RWPE1 (cell line): ENCODE measurements at places on chromosomes 7 and 10.

DNA sequence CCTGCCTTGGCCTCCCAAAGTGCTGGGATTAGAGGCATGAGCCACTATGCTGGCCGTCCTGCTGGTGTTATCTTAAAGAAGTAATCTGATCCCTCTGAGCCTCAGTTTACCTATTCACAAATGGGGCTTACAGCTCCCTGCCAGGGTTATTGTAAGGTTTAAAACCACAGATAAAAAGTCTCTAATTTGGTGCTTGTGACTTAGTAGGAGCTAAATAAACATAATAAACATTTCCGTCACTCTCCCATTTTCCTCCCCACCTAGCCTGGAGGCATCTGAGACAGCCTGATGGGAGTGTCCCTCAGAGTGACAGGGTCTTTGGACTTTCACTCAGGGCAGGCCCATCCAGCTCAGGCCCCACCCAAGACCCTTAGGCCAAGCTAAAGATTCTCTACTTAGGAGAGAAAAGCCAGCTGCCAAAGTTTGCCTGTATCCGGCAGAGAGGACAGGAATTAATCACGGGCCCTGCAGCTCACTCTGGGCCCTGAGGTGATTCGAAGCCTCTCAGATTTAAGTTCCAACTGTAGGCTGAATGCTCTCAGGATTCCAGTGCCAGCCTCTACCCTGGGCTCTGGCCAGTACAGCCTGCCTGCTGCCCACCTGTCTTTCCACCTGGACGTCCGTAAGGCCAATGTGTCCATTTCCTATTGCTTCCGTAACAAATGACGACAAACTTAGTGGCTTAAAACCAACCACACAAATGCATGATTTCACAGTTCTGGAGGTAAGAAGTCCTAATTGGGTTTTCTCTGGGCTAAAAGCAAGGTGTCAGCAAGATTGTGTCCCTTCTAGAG is 21.8 kb upstream of the DUSP5 start:
- DNase-seq: no peak

DNA sequence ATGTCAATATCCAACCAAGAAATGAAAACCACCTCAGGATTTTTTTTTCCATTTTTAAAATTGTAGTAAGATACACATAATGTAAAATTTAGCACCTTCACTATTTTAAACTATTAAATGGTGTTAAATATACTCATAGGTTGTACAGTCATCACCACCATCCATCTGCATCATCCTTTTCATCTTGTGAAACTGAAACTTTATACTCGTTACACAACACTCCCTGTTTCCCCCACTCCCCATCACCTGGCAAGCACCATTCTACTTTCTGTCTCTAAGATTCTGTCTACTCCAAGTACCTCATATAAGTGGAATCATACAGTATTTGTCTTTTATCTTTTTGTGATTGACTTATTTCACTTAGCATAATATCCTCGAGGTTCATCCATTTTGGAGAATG is 335.2 kb upstream of the NPSR1 start:
- DNase-seq: no peak

GRCh38 chr10:44786286-44786850 is 124.8 kb upstream of the TMEM72 start:
- no peak for DNase-seq

GRCh38 chr7:53315981-53316380 is 280.5 kb downstream of the POM121L12 start:
- no peak for DNase-seq

- no peak for DNase-seq
Measured at GRCh38 chr10:3132036-3133025, 40.3 kb downstream of the PITRM1 start.

GRCh38 chr10:3471472-3471871 is 298.9 kb upstream of the PITRM1 start:
- DNase-seq: no peak

GRCh38 chr7:71982851-71983250 is 429.3 kb downstream of the CALN1 start:
- DNase-seq: no peak

- peak; percentile 91 for DNase-seq
Measured at GRCh38 chr10:96267234-96267705, 4.1 kb downstream of the BLNK start.

GRCh38 chr7:33770576-33770975 is 134.8 kb upstream of the BMPER start:
- DNase-seq: no peak

GRCh38 chr7:71145906-71146901 is 14.3 kb downstream of the GALNT17 start:
- DNase-seq: no peak

- no peak for DNase-seq
Measured at GRCh38 chr7:129083525-129083924, 28.6 kb upstream of the TNPO3 start.

DNA sequence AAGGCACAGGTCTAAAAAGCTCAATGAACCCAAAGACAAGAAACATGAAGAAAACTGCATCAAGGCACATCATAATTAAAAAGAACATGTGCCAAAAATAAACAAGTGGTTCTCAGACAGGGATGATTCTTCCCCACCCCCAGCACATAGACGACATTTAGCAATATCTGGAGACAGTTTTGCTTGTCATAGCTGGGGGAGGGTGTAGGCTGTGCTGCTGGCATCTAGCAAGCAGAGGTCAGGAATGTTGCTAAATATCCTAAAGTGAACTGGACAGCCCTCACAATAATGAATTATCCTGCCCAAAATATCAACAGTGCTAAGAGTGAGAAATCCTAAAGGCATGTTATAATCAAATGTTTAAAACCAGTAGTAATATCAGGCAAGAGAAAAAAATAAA is 122.6 kb downstream of the MICU1 start:
- DNase-seq: no peak

DNA sequence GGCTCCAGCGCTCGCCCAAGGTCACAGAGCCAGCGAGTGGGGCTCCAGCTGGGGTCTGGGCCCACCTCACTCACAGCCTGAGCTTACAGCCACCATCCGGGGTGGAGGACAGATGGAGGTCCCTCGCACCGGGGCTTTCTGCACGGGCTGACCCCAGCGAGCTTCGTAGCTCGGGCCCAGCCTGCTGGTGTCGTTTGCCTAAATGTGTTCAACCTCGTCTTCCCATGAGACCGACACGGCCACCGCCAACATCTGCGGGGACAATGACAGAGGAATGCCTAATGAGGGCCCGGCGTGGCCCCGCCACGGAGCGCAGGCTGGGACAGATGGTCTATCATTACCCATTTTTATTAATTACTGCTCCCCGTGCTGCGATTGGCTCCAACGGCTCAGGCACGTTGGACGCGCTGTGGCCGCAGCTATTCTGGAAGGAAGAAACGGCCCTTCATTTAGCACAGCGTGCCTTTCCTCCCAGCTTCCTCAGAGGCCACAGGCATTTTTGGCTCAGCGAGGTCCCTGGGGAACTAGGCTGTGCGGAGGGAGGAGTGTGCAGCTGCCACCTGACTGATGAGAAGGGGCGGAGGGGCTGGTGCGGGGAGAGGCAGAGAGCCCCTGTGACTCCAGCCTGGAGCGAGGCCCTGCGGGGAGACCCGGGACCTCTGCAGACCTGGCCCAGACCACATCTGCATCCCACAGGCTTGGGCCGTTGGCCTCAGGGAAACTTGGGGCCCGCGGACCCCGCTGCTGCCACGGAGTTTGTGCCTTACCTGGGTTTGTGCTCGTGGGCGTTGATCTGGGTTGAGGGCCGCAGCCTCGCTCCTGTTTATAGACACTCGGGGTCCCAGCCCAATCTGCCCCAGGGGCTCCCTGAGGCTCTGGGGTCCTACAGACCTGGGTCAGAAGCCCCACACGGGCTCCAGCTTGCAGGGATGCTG is 22.9 kb upstream of the ELFN1 start:
- no peak for DNase-seq

GRCh38 chr10:132563485-132564248 is 26.1 kb downstream of the INPP5A start:
- DNase-seq: no peak

DNA sequence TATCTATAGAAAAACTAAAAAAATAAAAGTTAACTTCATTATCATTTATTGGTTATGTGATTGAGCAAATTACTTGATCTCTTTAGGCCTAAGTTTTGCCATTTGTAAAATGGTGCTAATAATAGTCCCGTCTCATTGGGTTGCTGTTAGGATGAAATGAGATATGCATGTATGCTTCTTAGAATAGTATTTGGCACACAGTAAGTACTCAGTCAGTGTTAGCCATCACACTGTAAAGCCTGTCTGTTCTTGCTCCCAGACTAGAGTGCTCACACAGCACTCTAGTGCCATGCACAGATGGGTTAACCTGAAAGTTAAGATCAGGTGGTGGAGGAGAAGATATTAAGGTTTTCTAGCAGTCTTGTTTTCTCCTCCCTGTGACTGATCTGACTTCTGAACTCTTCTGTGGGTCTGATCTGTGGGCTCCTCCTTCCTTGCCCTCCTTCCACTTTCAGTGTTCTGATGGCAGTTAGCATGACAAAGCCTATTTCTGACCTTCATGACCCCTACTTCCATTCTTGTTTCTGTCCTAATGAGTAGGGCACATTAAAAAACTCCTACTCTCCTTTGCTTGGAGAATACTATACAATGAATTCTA is 167.5 kb downstream of the RNLS start:
- DNase-seq: no peak

DNA sequence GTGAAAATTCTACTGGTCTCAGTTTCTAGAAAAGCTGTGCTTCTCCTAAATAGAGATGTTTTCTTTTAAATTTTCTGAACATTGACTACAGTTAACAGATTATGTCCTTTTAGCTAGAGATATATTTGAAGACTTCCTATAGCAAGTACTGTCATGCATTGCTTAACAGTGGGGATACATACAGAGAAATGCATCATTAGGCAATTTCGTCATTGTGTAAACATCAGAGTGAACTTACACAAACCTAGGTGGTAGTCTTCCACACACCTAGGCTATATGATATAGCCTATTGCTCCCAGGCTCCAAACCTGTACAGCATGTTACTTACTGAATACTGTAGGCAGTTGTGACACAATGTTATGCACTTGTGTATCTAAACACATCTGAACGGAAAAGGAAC is 28.5 kb downstream of the PIK3CG start:
- DNase-seq: no peak

DNA sequence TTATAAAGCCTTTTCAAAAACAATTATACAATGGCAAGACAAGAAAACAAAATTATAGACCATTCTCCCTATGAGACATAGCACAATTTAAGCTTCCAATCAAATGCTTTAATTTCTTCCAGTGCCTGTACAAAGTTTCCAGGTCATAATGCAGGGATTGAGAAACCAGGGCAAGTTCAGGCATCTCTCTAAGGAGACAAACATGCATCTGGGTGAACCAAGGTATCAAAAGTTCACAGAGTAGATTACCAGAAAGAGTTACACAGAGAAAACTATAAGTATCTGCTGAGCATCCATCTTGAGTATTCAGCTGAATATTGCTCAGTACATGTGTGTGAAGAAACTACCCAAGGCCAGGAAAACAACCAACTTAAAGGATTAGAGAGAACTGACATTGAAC is 89.1 kb downstream of the COL28A1 start:
- DNase-seq: peak; percentile 77

DNA sequence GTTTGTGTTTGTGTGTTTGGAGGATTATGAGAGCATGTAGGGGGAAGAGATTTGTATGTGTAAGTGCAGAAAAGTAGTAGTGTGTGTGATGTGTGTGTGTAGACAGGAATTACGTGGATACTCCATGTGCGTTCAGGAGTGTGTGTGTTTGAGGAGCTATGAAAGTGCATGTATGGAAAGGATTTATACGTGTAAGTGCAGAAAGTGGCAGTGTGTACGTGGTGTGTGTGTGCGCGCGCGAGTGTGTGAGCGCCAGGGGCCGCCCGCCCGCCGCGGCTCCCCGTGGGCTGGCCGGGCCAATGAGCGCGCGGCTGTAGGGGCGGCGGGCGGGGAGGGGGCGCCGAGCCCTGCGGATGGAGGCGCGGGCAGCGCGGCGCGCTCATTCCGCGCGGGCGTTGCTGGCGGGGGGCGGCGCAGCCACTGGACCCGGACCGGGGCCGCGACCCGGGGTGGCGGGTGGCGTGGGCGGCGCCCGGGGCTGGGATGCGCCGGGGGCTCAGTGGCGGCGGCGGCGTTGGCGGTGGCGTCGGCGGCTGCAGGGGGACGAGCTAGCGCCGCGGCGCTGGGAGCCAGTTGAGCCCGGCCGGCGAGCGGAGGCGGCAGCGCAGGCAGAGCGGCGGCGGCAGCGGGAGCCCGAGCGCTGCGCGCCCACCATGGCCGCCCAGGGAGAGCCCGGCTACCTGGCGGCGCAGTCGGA is at the start of gene BICC1:
Gene BICC1 (plus strand): TSS at position 382 of the 697 bp plus-strand sequence. CDS start 272 bp downstream, at position 654.
- peak; percentile 25 for DNase-seq

DNA sequence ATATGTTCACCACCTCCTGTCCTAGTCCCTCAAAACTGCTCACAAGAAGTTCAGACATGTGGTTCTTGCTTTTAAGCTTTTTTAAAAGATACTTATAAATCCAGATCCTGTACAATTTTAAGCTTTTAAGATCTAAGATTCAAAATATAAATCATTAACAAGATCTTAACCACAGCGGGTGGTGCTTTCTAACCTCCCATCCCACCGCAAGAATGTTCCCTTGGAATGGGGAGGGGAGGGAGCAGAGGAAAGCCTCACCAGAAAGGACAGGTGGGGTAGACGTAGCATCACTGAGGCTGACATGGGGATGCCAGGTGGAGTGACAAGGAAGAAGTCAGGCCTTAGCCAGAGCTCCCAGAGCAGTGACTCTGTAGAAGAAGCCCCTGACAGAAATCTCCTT is 133.5 kb downstream of the C1GALT1 start:
- no peak for DNase-seq

GRCh38 chr10:19819419-19820033 is 3.3 kb downstream of the PLXDC2 start:
- DNase-seq: peak; percentile 64

- no peak for DNase-seq
Measured at GRCh38 chr10:80713398-80713928, 175.8 kb downstream of the SH2D4B start.

- DNase-seq: no peak
Measured at GRCh38 chr7:123271231-123271630, 71.5 kb upstream of the SLC13A1 start.

- DNase-seq: no peak
Measured at GRCh38 chr7:132118641-132119040, 457.6 kb downstream of the PLXNA4 start.

DNA sequence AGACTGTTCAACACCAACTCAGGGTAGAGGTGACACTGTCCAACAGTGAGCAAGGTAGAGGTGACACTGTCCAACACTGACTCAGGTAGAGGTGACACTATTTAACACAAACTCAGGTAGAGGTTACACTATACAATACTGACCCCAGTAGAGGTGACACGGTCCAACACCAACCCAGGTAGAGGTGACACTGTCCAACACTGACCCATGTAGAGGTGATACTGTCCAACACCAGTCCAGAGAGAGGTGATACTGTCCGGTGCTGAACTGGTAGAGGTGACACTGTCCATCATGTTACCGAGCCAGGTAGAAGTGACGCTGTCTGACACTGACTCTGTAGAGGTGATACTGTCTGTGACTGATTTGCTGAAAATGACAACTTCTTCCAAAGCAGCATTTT is 102.4 kb downstream of the GATA3 start:
- DNase-seq: no peak

GRCh38 chr10:105952153-105952552 is 1212.4 kb downstream of the SORCS1 start:
- peak; percentile 51 for DNase-seq

GRCh38 chr7:22090512-22090911 is 144.8 kb upstream of the CDCA7L start:
- no peak for DNase-seq
